ENCODE measurements at places on chromosomes 7 and 10. TPM values are rescaled to one million over a fixed set of nuclear protein-coding genes. Genes with fewer than 3 reads are reported as not detected.

DNA sequence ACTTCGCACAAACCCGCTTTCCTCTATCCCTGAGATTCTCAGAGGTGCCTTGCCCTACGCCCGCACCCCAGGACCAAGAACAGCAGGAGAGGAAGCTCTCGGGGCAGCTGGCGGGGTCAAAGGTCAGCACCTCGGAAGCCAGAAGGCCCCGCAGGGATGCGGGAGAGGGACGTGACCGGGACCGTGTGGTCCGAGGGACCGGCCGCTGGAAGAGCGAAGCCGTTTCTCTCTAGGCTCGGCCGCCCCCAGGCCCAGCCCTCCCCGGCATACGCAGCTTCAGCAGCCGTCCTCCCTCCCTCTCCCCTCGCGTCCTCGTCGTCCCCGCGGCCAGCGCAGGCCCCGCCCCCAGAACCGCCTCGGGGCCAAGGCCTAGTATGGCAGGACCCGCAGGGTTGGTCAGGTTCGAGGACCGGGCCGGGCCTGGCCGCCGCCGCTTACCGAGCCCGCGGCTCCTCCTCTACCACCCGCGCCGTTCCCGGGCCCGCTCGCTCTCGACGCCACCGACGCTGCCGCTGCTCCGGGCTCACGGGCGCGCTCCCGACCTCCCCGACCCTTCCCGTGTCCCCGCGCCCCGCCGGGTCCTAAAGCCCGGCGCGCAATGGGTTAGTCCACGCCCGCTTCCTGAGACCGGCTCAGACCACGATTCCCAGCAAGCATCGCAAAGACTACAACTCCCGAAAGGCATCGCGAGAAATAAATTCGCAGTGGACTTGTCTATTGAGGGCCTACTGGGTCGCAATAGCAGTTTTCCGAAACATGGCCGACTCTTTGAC is at the start of gene ARMH3:
ARMH3 (minus strand) TSS at position 527 of the 773 bp plus-strand sequence. CDS start 16,059 bp downstream, outside the sequence.
- H3K27ac ChIP-seq = peak within 1 kb of the TSS; percentile 93
- H3K36me3 ChIP-seq = no peaks in the 10 kb centered on the region
- peak within 1 kb of the TSS; percentile 95 for H3K4me3 ChIP-seq
- peaks cover 40% of the 10 kb centered on the region for H3K4me1 ChIP-seq
- H3K27me3 ChIP-seq = no peaks in the 10 kb centered on the region

DNA sequence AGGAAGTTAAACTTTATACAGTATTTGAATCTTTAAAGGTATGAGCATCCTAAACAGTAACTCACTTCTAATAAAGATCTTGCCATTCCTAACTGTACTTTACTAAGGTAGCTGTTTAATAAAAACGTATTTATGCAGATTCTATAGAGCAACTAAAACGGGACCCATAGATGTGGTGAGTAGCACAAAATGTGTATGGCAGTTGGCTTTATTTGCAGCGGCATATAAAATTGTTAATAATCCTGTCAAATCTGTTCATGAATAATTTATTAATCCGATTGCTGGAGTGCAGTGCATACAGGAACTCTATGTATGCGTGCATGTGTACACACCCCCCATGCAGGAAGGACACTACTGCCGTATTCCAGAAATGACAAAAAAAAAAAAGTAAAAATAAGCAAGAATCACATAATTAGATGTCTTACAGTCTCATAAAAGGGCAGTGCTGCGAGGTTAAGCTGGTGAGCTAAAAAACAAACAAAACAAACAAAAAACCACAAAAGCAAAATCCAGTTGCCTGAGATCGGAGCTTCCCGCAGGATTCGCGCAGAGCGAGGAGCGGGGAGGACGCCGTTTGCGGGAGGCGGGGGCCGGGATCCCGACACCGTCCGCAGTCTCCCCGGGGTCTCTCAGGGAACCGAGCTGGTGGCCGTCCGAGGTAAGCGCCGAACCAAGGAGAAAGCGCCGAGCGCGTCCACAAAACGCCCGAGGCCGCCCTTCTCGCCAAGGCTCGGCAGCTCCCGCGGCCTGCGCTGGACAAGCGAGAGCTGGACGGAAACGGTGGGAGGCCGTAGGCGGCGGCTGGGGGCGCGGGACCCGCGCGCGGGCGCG is 518 bp upstream of the COMMD3 start:
- H3K36me3 ChIP-seq = peaks cover 1% of the 10 kb centered on the region
- peak overlapping the region; percentile 85 for H3K27ac ChIP-seq
- DNase-seq = no peak
- peaks cover 32% of the 10 kb centered on the region for H3K4me1 ChIP-seq
- H3K27me3 ChIP-seq = peaks cover 6% of the 10 kb centered on the region

The HMX2 gene
- total RNA-seq = not detected

GRCh38 chr7:41970941-41971340 is 266.1 kb downstream of the GLI3 start:
- H3K27ac ChIP-seq = no peak overlapping the region
- DNase-seq = no peak
- peaks cover 12% of the 10 kb centered on the region for H3K4me1 ChIP-seq
- H3K4me3 ChIP-seq = no peak overlapping the region
- H3K36me3 ChIP-seq = peaks cover 45% of the 10 kb centered on the region

GRCh38 chr7:76187272-76187671 is 14.4 kb upstream of the SRRM3 start:
- no peaks in the 10 kb centered on the region for H3K4me1 ChIP-seq
- no peaks in the 10 kb centered on the region for H3K27me3 ChIP-seq
- no peaks in the 10 kb centered on the region for H3K36me3 ChIP-seq
- no peak overlapping the region for H3K27ac ChIP-seq
- H3K4me3 ChIP-seq = no peak overlapping the region

The KLLN gene
- total RNA-seq = 0.46 TPM

DNA sequence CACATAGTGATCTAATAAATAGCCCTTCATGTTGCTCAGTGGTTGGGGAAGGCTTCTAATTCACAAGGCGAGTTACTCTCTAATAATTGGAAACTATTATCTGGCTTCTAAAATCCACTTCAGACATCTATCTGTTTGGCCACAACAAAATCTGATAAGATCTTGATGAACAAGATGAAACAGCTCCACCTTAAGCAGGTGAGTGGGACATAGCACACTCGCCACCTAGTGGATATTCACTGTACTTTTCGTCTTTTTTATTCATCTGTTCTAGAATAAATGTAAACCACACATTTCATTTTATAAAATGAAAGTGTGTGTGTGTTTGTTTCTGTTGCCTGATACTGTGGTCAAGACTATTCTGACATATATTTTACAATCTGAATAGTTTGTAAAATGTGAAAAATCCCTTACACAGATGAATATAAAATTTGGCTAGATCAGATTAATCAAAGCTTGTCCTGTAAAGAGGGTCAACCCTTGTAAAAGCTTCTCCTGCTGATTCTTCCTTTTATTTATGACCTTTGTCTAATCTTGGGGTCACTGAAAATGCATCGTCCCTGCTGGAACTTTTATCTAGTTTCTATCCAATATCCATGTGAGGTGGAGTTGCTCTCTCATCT is 26.5 kb upstream of the CNTNAP2 start:
- H3K27me3 ChIP-seq = no peaks in the 10 kb centered on the region
- no peaks in the 10 kb centered on the region for H3K36me3 ChIP-seq
- H3K4me1 ChIP-seq = no peaks in the 10 kb centered on the region
- no peak overlapping the region for H3K4me3 ChIP-seq
- no peak overlapping the region for H3K27ac ChIP-seq
